Astrocyte (in vitro differentiated cells and primary cell): ENCODE measurements at places on chromosomes 3 and 15. TPM values are rescaled to one million over a fixed set of nuclear protein-coding genes. Genes with fewer than 3 reads are reported as not detected.
A peak's percentile ranks its signal among the peaks of the same experiment; 100 is the strongest.

Gene CHST14
- 25.7 and 26.4 TPM in 2 replicates for total RNA-seq

DNA sequence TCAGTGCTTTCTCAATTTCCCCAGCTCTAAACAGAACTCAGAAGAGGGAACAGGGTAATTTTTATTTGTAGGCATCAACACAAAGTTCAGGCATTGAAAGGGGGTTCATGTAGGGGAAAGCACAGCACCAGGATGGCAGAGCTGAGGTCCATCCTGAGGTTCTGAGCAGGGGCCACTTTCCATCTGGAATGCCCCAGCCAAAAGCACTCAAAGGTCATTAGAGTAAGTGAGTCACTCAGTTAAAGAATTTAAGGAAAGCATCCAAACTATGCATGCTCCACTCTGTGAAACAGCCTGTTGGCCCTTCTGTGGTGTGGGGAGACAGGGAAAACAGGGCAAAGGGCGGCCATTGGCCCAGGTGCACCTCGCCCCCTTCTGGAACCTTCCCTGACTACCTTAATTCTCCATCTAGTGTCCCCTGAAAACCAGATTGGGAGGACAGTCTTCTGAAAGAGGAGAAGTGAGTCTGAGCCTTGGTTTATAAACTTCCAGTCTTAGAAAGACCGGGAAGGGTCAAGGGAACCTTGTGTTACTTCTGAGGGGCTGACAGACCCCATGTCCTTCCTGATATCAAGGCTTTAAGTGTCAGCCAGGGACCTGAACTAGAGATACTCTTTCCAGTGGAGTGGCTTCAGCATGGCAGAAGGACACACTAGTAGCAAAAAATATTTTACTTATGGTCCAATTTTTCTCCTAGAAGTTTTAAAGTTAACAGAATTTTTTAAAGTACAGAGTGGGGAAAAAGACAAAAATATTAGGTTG is 133.3 kb downstream of the MYLK start:
- H3K4me1 ChIP-seq, result peaks cover 26% of the 10 kb centered on the region
- H3K4me3 ChIP-seq, result no peak overlapping the region
- DNase-seq, result peak; percentile 94
- H3K27me3 ChIP-seq, result no peaks in the 10 kb centered on the region
- no peaks in the 10 kb centered on the region for H3K36me3 ChIP-seq
- peak overlapping the region; percentile 81 for H3K27ac ChIP-seq

Gene STRA6
- total RNA-seq, result 7.2 and 13.7 TPM in 2 replicates

Gene ZNF660
- total RNA-seq, result 5.5 and 6.7 TPM in 2 replicates

- no peak overlapping the region for H3K27ac ChIP-seq
- H3K36me3 ChIP-seq, result no peaks in the 10 kb centered on the region
- DNase-seq, result no peak
- H3K4me3 ChIP-seq, result no peak overlapping the region
- H3K4me1 ChIP-seq, result peaks cover 7% of the 10 kb centered on the region
- H3K27me3 ChIP-seq, result peaks cover 3% of the 10 kb centered on the region
These were observed 53.0 kb upstream of the STXBP5L start for GRCh38 chr3:120854908-120855526.

Gene CPLX3
- total RNA-seq, result not detected in 2 replicates

GRCh38 chr3:63328365-63328764 is 50.3 kb downstream of the SYNPR start:
- H3K36me3 ChIP-seq, result no peaks in the 10 kb centered on the region
- no peak overlapping the region for H3K4me3 ChIP-seq
- peak; percentile 47 for DNase-seq
- no peaks in the 10 kb centered on the region for H3K4me1 ChIP-seq
- H3K27me3 ChIP-seq, result peaks cover 3% of the 10 kb centered on the region
